ENCODE measurements at places on chromosomes 13 and 19.
A peak's percentile ranks its signal among the peaks of the same experiment; 100 is the strongest.

GRCh38 chr19:1747285-1748114 is 5.8 kb upstream of the ONECUT3 start:
- DNase-seq: peak; percentile 100

DNA sequence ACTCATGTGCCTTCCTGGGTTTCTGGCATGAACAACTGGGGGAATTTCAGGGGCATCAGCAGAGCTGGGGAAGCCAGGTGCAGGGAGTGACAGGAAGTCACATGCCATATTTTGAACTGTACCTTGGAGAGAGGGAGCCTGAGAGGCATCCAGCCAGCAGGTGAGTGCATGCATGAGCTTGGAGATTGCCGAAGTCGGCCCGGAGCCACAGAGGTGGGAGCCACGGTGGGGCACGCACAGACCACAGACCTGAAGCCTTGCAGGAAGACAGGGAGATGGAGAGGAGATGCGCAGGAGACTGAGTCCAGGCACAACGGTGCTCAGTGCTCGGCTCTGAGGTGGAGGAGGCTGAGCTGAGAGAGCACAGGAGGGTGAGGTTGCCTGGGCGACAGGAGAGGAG is 55.1 kb downstream of the CDADC1 start:
- DNase-seq: no peak

- DNase-seq: peak; percentile 92
Observed at GRCh38 chr13:20993661-20994440, 67.5 kb downstream of the LATS2 start.

- DNase-seq: peak; percentile 25
Observed at GRCh38 chr13:44759384-44760360, 183.5 kb upstream of the TSC22D1 start.

DNA sequence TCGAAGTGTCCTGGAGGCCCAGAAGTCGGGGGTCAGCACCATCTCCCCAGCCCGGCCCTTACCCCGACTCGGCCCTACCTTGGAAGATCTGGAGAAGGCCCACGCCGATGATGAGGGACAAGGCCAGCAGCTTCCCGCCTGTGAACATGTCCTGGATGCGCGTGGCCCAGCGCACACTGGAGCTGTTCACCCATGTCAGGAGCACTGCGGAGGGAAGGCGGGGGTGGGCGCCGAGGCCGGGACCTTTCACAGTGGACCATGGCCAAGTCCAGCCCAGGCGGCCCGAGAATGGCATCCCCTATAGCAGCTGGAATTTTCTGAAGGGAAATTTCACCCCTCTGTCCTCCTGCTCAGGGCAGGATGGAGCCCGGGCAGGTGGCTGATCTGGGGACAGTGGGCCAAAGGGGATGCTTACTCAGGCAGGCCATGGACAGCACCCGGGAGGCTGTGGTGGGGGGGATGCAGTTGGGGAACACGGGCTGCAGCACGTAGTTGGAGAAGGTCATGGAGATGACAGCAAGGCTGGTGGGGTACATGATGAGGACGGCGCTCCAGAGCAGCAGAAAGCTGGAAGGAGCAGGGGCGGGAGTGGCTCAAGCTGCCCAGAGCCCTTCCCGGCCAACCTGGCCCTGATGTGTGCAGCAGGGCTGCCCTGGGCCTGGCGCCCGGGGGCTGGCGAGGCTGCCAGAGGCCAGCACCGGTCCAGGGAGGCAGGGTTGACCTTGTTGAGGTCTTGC is 13.0 kb downstream of the SLC7A10 start:
- no peak for DNase-seq

- DNase-seq: no peak
Observed at GRCh38 chr13:99724633-99725517, 223.6 kb downstream of the TM9SF2 start.

DNA sequence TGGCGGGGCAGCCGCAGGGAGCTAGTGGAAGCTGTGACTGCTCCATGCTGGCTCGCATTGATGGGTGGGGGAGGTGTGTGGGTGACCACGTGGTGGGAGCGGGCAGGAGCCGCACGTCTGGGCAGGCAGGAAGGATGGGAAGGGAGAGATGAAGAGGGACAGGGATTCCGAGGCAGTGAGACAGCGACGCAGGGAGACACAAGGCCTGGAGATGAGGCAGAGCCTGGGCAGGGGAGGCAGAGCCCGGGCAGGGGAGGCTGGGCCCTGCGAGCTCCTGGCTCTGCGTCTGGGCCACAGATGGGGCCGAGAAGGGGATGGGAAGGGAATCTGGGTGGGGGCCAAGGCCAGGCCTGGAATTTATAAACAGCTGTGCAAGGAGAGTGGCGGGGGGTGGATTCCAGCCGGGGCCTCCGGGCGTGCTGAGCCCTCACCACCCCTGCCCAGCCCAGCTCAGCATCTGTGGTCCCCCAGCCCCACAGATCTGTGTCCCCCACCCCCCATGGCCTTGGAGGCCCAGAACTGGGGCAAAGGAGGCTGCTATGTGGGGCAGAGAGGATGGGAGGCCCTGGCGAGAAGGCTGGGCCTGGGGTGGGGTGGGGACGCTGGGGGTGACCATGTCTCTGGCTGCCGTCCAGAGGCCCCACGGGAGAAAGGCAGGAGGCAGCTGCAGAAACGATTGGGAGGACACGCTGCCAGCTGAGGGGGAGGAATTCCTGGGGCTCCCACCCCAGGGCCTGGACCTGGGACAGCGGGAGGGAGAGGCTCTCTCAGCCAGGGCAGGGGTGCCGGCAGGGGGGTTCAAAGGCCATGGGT is 6.0 kb downstream of the EHD2 start:
- peak; percentile 89 for DNase-seq

DNA sequence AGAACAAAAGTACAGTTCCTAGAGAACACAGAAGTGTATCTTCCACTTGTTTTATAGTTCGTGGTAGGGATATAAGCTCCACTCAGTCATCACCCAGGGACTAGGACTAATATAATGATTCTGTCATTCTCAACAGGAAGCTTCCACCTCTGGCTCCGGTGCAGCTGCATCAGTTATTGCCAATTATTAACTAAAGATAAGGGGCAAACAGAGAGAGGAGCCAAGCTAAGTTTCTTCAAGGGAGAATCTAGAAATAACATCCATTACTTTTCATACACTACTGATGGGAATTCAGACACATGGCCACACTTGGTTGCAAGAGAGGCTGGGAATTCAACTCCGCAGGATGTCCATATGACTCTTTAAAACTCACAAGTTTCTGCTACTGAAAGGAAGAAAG is 917.9 kb downstream of the OLFM4 start:
- DNase-seq: no peak

DNA sequence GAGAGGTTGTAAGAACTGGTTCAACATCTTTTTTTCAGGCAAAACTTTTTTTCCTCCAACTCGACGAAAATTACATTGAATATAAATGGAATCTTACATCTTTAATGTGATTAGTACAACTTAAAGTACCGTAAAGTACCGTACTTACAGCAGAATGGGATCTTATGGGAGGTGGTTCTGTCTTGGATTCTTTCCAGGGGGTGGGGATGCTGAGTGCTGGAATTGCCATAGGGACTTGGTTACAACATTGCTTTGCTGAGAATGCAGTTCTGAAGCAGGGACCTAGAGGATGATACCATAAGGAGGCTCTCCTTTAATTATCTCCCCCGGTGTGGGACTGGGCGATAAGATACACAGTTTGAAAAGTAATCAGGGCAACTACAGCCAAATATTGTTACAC is 186.4 kb downstream of the KLF5 start:
- DNase-seq: no peak

DNA sequence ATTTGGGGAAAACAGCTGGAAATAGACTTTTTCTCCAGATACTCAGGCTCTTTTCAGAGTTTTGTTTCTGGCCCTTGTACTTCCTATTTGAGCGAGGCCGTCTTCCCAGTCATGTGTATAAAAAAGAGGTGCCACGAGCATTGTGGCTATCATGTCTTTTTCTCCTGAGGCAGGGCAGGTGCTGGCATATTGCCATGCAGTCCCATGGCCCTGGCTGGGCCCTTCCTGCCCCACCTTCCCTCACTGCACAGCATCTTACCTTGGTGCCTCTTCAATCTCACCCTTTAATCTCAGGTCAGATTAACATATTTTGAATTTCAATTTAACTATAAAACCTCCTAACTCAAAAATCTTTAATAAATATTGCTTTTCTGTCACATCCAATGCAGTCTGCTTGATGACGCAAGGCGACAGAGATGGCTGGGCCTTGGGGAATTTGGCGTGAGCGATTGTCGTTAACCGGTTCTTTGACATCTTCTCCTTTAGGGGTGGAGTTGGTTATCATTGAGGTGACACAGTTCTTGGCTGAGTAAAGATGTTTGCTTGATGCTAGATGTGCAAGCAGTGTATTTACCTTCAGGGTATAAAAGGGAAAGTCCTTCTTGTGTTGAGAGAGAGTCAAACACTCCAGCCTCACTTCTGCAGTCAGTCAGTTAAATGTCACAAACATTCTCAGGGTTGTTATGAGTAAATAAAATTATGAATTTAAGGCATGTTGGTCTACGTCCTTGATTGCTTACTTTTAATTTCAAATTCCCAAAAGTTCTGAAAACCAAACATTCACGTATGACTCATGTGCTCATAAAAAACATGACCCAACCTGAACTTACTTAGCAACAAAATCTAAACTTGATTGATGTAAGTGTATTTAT is 289.9 kb downstream of the MYO16 start:
- peak; percentile 65 for DNase-seq

DNA sequence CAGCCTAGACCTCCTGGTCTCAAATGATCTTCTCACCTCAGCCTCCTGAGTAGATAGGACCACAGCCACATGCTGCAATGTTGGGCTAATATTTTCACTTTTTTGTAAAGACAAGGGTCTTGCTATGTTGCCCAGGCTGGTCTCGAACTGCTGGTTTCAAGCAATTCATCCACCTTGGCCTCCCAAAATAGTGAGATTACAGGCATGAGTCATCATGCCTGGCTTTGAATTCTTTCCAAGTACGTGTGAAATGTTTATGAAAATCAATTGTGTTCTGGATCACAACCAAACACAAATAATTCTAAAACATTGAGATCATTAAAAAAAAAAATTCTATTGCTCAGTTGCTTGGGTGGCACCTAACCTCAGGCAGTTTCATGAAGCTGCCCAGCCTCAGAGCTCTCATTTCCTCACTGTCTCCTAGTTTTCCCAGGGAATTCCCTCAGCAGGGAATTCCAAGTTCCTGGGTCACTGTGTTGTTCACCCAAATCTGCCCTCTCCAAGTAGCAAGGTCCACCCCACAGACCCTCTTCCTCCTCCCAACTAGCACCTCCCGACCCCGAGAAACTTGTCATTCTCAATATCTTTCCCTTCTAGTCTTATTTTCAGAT is 44.8 kb downstream of the ING1 start:
- peak; percentile 56 for DNase-seq

DNA sequence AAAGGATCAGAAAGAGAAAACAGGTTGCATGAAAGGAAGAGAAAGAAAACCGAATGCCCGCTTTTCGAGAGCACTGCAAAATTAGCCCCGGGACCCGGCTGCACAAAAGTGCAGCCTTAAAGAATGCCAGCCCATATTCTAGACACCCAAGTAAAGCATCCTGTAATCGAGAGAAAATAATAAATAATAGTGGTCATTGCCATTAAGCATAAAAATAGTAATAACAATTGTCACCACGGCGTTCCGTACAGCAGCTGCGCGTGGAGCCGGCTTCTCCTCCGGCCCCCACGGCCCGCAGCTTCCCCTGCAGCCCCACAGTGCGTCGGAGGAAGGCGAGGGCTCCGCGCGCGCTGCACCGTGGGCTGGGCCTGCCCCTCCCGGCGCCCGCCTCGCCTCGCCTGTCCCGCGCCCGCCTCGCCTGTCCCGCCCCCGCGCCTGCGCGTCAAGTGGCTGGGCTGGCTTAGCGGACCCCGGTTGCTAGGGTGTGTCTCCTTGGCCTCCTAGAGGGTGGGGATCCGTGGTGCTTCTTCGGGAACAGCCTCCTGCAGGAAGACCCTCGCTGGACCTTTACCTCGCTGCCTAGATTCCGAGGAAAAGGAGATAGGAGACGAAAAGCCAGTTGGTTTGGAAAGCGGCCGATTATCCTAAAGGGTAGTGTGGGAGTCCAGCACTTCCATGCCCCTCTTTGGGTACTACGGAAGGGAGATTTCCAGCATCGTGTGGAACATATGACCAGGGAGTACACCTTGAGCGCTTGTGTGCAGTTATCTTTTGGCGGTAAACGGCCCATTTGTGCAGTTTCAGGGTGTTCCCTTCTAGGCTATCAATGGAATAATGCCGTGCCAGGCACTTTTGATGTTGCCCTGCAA is at the start of gene LRRC63:
Gene LRRC63 (plus strand): TSS at position 446 of the 869 bp plus-strand sequence. CDS start 1,107 bp downstream, outside the sequence.
- DNase-seq: peak; percentile 69

DNA sequence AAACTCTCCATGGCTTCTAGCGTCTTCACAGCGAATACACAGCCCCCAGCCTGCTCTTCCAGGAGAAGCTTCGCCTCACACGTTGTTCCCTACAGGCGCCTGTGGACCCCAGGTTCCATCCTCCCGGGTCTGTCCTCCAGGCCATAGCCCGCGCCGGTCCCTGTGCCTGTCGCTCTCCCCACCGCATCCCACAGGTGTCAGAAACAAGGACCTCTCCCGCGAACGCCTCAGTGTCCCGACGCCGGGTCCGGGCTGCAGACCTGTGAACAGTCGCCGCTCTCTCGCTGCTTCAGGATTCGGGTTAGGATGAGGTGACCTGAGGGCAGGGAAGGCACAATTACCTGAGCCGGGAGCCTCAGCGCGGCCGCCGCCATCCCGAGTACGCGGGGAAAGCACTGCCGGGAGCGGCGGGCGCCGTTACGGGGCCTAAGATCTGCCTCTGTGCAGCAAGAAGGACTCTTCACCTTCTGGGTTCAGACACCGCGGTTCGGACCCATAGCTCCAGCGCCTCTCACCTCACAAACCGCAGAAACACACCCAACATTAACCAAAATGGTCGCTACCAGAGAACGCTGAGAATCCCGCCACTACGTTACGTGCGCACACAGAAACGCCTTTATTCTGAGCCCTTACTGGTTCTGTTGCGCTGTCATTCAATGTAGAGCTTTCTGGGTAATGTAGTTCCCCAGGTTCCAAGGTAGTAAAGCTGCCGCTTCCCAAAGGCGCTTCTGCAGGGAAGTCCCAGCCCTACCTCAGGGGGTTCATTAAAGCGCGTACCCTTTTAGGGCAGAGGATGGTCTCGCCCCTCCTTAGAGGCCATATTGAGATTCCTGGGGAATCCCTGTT is at the start of gene ZNF418:
Gene ZNF418 (minus strand): TSS at position 583 of the 846 bp plus-strand sequence. CDS start 1,580 bp downstream, outside the sequence.
- no peak for DNase-seq

GRCh38 chr13:95553581-95554385 is 1.3 kb downstream of the CLDN10 start:
- DNase-seq: no peak

- DNase-seq: no peak
Observed at GRCh38 chr13:51235756-51236490, 13.7 kb downstream of the FAM124A start.

DNA sequence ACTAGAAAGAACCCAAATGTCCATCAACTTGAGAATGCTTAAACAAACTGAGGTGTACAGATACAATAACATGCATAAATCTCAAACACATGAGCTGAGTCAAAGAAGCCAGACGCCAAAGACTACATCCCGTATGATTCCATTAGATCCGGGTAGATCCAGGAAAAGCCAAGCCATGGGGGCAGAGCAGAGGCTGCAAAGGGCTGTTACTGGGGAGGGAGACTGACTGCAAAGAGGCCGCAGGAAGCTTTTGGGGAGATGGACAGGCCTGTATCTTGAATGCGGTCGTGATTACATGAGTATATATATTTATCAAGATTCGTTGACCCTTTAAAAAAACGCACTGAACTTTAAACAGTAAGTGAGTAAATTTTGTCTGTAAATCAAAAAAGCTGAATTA is 28.7 kb downstream of the GGACT start:
- no peak for DNase-seq
